ENCODE measurements at places on chromosomes 4 and X.

- DNase-seq, result no peak
These were observed 50.5 kb upstream of the UGT2B4 start for GRCh38 chr4:69546134-69546765.

GRCh38 chrX:147894366-147894963 is 17.3 kb upstream of the FMR1 start:
- no peak for DNase-seq

DNA sequence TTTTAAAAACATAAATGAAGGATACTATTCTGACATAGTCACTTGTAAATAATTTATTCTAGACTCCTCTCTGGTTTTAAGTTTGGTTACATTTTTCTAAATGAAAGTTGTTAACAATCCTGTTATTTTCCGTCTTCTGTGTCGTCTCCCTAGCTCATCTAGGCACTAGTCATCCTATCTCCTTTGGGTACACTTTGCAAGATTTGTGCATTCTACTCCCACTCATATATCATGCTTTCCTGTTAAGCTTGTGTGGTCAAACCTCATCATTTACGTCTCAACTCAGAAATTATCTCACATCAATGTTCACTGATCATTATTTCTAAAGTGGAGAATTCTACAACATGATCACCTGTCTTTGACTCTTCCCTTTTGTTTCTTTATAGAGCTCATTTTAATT is 658.7 kb downstream of the TLL1 start:
- DNase-seq, result no peak

- no peak for DNase-seq
These were observed 24.9 kb upstream of the AMOT start for GRCh38 chrX:112865464-112866025.

GRCh38 chrX:111071542-111072277 is 24.3 kb upstream of the PAK3 start:
- DNase-seq, result no peak

- no peak for DNase-seq
These were observed 157.0 kb upstream of the SMIM31 start for GRCh38 chr4:164596927-164597326.

- DNase-seq, result no peak
These were observed 230.4 kb downstream of the CRLF2 start for GRCh38 chrX:981791-982626.

DNA sequence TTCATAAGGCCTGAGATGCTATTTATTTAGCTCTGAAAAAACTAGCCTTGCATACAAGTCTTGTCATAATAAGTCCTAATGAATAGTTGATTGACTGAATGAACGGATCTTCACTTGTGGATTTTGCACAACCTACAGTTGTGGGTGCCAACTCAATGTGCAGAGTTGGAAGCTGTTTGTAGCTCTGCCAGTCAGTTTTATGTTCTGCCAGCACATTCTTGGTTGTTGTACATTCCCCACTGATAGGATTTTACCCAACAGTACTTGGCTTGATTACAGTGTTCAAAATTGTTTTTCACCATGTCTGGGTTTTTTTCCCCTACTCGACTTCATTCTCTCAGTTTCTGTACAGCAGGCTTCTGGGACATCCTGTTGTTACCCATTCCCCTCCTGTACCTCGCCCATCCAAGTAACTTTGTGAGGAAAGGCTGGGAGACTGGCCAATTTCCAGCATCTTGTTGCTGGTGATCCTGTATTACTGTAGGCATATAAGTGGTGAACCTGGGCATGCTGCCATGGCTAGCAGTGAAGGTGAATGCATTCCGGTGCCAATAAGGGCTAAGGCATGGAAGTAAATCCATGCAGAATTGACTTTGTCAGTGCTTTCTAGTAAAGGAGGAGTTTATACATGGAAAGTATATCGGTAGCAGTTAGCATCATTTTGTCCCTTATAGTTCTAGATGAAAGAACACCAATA is 22.8 kb downstream of the IL1RAPL1 start:
- no peak for DNase-seq

DNA sequence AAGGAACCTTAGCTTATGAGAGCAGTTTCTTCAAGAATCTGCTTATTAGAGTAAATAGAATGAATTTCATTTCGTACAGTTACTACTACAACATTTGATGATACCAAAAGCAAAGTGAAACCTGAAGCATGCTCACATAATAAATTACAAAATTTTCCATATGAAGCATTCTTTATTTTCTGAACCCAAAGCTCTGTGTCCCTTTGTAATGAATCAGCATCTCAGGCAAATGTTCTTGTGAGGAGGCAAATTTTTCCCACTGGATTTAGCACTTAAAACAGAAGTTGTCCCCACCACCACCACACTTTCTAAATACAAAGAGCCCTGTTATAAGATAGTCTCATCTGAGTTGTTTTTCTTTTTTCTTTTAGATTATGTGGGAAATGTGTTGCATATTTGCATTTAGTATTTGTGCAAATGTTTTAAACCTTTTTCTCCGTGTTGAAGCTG is 70.7 kb upstream of the NFKB1 start:
- no peak for DNase-seq

DNA sequence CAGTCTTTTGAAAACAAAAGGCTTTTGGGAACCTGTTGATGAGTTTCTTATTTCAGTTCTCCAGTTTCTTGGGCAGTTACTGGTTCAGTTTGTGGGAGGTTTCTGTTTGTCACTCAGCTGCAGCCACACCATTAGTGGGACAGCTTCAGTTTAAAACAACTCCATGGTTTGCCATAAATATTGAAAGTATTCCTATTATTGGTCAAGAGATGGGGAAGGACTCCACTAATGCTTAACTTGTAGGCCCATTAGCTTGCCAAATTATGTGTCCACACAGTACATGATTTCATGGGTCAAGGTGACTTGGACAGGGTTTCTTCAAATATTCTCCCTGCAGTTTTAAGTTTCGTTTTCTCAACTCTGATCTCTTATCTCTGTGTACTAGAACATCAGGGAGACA is 15.5 kb upstream of the ASIC5 start:
- DNase-seq, result no peak

GRCh38 chr4:87045234-87045558 is 110.4 kb downstream of the AFF1 start:
- DNase-seq, result no peak

GRCh38 chr4:115548123-115548522 is 434.7 kb upstream of the NDST4 start:
- no peak for DNase-seq

GRCh38 chrX:70132877-70133302 is 357 bp upstream of the IGBP1 start:
- no peak for DNase-seq

GRCh38 chrX:150361777-150362351 is 1.3 kb upstream of the MAMLD1 start:
- DNase-seq, result no peak

DNA sequence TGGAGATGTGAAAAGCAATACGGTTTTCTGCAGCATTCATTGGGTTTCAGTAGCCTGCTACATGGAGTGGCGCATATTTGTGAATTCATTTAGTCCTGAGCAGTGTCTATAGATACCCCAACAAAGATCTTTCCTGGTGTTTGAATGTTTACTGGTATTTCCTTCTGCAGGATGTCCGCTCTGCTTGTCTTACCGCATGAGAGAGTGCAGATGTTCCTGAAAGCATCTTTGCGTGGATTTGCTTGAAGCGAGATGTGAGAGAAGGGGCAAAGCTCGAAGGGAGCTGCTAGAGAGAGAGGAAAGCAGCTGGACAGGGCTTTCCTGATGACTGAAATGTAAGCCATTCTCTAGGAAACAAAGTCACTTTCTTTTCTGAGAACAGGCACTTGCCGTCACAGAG is 40.9 kb upstream of the GYPA start:
- no peak for DNase-seq

Data from fibroblast of skin of left biceps (primary cell).